Hematopoietic multipotent progenitor cell (in vitro differentiated cells): ENCODE measurements at places on chromosomes 2 and 18. TPM values are rescaled to one million over a fixed set of nuclear protein-coding genes. Genes with fewer than 3 reads are reported as not detected.

The DCDC2C gene
- total RNA-seq = not detected

The SFTPB gene
- not detected for total RNA-seq

The SLC8A1 gene
- 1.6 TPM for total RNA-seq

The INHA gene
- 0.27 TPM for total RNA-seq

The TBC1D8 gene
- total RNA-seq = 1.6 TPM

The PLGLB1 gene
- total RNA-seq = 2.4 TPM

The OTX1 gene
- total RNA-seq = not detected

The C18orf54 gene
- 1.6 TPM for total RNA-seq

The RBKS gene
- 7.0 TPM for total RNA-seq

The RPRM gene
- total RNA-seq = under 0.01 TPM

The C2orf80 gene
- not detected for total RNA-seq

The GAREM2 gene
- 0.54 TPM for total RNA-seq

The UGT1A4 gene
- total RNA-seq = not detected

The ASB18 gene
- total RNA-seq = under 0.01 TPM

The ANKRD30B gene
- not detected for total RNA-seq

The MGAT4A gene
- 6.7 TPM for total RNA-seq

The FEV gene
- not detected for total RNA-seq

The CHAC2 gene
- total RNA-seq = 1.1 TPM

The BOK gene
- under 0.01 TPM for total RNA-seq

The SIGLEC15 gene
- 6.2 TPM for total RNA-seq

The CFAP210 gene
- not detected for total RNA-seq

The IL36G gene
- not detected for total RNA-seq

The CHRNG gene
- not detected for total RNA-seq

The THADA gene
- 40.7 TPM for total RNA-seq

The CNDP1 gene
- total RNA-seq = not detected

The CXCR1 gene
- total RNA-seq = under 0.01 TPM

The MERTK gene
- 8.6 TPM for total RNA-seq

The FBXO48 gene
- 0.27 TPM for total RNA-seq

The SAG gene
- total RNA-seq = under 0.01 TPM

The AP1S3 gene
- 0.81 TPM for total RNA-seq

The MYO3B gene
- total RNA-seq = under 0.01 TPM

The PSMA8 gene
- total RNA-seq = under 0.01 TPM

The TRAPPC12 gene
- 77.6 TPM for total RNA-seq

The RNF125 gene
- 8.9 TPM for total RNA-seq

The NCKAP5 gene
- not detected for total RNA-seq

The CRYGD gene
- 5.7 TPM for total RNA-seq

The COL3A1 gene
- not detected for total RNA-seq

The ATP9B gene
- 45.2 TPM for total RNA-seq

The YES1 gene
- total RNA-seq = 23.2 TPM

The MAP3K19 gene
- total RNA-seq = under 0.01 TPM

The REG1A gene
- not detected for total RNA-seq

The C2orf68 gene
- total RNA-seq = 34.2 TPM

The TTR gene
- total RNA-seq = under 0.01 TPM

The NFATC1 gene
- 49.3 TPM for total RNA-seq

The C18orf32 gene
- 4.3 TPM for total RNA-seq

The CAMKMT gene
- total RNA-seq = 3.8 TPM

The LANCL1 gene
- total RNA-seq = 35.0 TPM

The CTDSP1 gene
- 152 TPM for total RNA-seq

The NPAS2 gene
- under 0.01 TPM for total RNA-seq

The SERPINB11 gene
- not detected for total RNA-seq

The HRH4 gene
- total RNA-seq = 0.54 TPM
